ENCODE measurements at places on chromosomes 7 and 10.
A peak's percentile ranks its signal among the peaks of the same experiment; 100 is the strongest.

- DNase-seq = no peak
Observed at GRCh38 chr10:110618230-110618610, 25.9 kb upstream of the RBM20 start.

DNA sequence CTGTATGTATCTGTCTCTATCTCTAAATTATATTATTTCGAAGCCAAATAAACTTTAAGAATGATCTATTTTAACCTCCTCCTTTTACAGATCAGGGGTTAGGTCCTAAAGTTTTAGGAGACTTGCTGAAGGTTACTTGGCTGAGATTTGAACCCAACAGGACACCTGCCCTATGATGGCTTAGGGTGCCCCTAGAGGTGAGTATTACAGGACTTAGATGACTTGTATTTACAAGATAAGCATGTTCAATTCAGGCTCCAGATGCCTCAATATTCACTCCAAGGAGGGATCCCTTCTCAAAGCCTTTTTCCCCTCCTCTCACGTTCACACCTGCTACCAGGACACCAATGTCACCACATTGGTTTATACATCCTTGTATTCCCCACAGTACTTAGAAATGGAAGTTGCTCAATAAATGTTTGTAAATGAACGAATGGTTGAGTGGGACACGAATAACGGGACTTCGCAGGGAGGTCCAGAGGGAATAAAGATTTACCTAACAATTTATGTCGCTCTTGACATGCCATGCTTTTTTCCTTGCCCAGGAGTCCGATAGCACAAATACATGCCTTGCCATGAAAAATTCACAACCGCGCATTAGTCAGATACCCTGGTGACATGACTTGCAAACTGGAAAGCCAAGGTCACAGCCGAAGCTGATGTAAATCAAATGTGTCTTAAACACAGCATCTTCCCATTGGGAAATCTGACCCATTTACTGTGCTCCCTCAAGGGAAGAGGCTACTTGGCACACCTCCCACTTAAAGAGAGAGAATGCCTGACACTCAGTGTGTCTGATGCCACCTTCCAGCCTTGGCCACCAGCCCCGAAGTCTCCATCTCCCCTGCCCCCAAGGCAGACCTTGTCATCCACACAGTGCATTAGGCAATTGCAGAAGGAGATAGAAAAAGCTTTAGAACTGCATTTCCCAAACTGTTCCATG lies 872.2 kb upstream of the AUTS2 start:
- no peak for DNase-seq

DNA sequence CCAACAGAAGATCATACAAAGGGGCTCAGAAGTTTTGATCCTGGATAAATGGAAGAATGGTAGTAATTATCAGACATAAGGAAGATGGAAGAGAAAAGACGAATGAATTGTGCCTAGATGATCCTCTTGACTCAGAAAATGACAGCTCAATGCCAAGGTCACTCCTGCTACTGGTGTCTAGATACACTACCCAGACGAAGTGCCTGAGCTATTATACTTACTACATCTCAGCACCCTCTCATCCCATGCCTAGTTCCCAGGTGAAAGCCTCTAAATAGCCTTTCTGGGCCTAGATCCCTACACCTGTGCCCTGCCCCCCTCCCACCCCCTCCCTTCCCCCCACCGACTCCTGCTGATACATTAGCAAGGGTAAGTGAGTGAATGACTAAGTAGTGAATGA lies 25.5 kb downstream of the PDE1C start:
- no peak for DNase-seq

- peak; percentile 12 for DNase-seq
Observed at GRCh38 chr10:14772399-14772798, 2.3 kb downstream of the FAM107B start.

DNA sequence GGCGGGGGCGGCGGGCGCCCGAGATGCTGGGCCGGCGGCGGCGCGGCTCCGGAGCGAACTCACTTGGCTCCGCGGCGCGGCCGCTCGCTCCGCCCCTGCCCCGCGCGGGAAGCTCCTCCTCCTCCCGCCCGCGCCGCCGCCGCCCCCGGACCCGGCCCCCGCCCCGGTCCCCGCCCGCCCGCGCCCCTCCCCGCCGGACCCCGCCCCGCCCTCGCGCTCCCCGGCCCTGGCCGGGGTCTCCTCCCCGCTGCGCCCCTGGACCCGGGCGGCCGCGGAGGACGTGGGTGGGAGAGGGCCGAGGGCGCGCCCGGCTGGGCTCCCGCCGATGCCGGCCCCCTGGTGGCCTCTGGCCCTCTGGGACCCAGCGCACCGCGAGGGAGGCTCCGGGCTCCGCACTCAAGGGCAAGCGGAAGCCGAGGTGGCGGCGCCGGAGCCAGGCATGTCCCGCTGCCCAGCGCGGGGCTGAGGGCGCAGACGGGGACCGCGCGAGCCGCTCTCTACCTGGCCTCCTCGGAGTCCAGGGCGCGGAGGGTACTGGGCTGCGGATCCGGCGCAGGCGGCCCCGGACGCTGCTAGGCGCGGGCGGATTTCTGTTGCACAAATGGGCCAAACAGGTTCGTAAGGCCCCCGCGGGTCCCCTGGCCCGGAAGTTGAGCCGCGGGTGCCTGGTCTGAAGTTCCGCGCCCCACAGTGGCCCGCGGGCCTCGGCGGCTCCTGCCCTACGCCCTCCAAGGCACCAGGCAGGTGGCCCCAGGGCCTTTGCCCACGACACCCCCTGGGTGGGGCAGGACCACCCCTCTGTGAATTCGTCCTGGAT lies at the start of gene TCERG1L:
Gene TCERG1L, minus strand, starts transcription at position 61 of the 817 bp plus-strand sequence. CDS start 86 bp downstream, outside the sequence.
- DNase-seq = no peak

GRCh38 chr10:51117794-51118193 lies 43.5 kb downstream of the PRKG1 start:
- DNase-seq = peak; percentile 16

- DNase-seq = peak; percentile 87
Observed at GRCh38 chr10:52215745-52216361, 98.2 kb upstream of the DKK1 start.

- no peak for DNase-seq
Observed at GRCh38 chr7:51261117-51261835, 55.3 kb downstream of the COBL start.

- no peak for DNase-seq
Observed at GRCh38 chr10:126956712-126957108, 51.5 kb downstream of the DOCK1 start.

DNA sequence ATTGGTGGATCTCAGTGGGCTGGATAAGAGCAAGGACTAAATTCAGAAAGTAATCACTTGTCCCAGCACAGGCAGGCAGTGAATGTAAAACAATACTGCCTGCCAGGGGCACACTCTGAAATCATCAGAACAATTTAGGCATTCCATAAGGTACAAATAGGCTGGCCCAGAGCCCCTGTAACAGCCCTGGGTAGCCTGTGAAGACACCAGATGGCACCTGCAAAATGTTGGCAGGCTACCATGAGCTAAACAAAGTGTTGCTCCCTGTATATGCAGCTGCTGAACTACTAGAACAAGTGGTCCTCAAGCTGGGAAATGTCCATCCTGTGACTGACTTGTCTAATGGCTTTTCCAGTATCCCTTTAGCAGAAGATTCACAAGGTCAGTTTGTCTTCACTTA lies 3.0 kb upstream of the PRSS37 start:
- DNase-seq = no peak

DNA sequence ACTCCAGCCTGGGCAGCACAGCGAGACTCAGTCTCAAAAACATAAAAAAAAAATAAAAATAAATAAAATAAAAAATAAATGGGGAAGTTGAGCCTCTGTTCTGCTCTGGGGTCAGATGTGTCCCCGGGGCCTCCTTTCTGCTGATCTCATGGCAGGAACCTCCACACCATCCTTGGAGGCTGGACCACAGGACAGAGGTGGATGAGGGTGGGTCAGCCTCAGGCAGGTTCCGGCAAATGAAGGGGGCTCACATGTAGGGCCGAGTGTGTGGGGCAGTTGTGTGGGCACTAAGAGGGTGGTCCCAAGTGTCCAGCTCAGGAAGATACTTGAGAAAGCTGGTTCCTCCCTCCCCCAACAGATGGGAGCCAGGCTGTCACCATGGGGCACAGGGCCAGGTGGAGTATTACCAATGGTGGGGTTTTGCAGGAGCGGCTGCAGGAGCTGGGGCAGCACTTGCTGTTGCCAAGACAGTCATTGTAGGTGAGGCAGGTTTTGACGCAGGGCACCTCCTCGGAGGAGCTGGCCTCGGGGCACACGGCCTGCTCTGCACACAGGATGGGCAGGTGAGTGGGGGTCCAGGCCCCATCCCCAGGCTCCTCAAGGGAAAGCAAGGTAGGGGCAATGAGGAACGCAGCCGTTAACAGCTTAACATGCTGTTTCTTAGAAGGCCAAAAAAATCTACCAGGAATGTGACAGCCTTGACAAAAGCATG lies 13.9 kb upstream of the TBRG4 start:
- no peak for DNase-seq

DNA sequence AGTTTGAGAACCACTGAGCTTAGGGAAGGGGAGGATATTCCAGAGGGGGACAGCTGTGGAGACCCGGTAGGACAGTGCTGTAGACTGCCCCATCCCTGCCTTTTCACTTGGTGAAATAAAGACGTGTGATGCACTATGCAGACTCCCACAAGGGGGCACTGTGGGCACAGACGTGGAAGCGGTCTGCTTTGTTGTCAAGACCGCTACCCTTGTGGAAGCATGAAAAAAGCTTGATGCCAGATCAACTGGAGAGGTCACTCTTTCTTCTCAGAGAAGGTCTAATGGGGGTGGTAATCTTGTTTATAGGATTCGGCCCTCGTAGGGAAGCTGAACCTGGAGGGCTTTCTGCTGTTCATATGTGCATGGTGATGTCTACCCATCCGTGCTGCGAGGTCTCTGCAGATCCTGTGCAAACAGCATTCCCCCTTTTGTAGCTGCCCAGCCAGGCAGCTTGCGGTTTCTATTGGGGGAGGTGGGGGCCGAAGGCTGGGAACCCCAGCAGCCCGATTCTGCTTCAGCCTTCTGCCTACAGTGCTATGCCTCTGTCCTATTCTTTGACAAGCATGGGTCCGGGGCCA lies 13.7 kb downstream of the RPS24 start:
- peak; percentile 91 for DNase-seq

DNA sequence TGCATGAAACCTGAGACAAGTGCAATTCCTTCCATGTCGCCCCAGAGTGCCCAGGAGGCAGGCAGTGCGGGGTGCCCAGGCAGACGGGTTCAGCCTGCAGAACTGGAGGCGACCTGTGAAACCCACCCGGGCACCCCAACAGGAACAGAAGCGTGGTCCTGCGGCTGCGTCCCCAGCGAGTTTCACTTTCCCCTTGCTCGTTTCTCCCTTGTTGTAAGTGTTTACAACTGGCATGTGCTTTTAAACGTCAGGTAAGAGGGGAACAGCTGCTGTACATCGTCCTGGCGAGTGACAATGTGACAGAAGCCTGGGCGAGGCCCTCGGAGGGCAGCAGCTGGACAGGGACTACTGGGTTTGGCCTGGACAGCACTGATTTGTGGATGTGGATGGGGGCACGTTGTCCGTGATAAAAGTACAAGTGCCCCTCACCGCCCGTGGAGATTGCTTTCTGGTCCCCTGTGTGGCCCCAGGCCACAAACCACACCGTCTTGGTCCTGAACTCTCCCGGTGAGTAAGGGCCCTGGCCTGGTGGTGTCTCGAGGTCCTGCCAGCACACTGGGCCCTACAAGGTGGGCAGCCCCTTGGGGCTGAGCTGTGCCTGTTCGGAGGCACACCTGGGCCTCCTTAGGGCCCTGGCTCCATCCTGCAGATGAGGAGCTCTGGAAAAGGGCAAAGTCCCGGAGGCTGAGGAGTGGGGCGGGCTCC lies 4.0 kb downstream of the VENTX start:
- no peak for DNase-seq

GRCh38 chr7:43531700-43532099 lies 51.2 kb upstream of the STK17A start:
- no peak for DNase-seq

DNA sequence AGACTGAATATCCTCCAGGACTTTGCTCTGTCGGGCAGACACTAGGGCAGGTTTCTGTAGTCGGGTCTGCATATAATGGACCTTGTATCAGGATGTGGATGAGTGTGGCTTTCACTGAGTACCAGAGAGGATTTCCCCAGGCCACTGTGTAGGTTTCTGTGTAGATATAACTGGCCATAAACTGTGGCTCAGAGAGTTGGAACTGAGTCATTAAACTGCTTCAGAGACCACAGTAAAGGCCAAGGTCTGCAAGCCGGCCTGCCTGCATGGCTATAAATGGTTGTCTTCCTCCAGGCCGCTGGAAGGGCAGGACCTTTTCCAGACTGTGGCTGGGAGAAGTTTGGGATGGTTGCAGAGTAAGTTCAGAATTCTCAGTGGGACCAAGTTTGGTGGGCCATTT lies 16.9 kb downstream of the ZNF92 start:
- no peak for DNase-seq

DNA sequence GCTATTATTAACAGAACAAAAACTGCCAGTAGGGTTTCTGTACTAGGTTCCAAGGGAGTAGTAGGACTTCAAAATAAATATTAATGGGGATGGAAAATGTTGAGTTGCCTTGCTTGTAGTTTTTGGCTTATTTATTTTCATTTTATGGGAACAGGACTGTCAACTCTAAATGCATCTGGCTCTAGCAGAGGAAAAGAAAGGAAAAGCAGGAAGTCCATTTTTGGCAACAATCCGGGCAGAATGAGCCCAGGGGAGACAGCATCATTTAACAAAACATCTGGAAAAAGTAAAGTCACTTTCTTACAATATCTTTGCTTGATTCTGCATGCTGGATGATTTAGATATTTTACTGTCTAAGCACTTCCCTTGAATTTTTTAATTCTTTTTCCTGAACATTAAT lies 69.4 kb downstream of the NOC3L start:
- peak; percentile 52 for DNase-seq

- DNase-seq = no peak
Observed at GRCh38 chr7:18491871-18492270, 3.7 kb upstream of the HDAC9 start.

- DNase-seq = no peak
Observed at GRCh38 chr10:113347508-113347907, 205.3 kb upstream of the HABP2 start.

DNA sequence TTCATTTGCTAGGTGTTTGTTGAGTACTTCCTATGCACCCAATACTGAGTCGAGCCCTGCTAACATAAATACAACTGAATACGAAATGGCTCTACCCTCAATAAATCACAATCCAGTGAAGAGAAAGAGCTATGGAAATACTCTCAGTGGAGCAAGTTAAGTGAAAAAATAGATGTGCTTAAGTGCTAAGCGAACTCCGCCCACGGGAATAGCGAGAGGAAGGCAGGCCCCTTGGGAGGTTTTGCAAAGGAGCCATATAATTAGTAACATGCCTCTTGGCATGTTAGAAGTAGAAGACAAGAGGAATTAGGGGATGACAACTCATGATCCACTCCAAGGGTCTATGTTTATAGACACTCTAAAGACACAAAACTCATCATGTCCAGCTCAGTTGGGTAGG lies 42.8 kb upstream of the TSPAN33 start:
- no peak for DNase-seq

- DNase-seq = no peak
Observed at GRCh38 chr10:33414841-33415240, 80.4 kb upstream of the NRP1 start.
